ENCODE measurements at places on chromosomes 5 and 9.

DNA sequence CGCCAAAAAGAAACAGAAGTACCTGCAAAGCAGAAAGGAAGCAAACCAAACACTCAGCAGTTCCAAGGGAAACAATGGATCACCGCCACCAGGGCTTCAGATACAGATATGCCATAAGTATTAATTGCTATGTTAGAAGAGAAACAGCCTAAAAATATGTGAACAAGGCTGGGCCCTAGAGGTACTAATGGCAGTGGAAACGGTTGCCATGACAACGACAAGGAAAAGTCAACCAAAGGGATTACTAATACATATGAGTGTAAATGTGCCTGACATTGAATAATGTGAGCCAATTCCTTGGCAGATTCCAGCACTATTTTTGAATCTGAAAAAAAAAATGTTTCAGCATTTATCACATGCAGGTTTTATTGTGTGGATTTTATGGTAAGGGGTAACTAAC lies 75.0 kb downstream of the CAVIN4 start:
- DNase-seq, result no peak

DNA sequence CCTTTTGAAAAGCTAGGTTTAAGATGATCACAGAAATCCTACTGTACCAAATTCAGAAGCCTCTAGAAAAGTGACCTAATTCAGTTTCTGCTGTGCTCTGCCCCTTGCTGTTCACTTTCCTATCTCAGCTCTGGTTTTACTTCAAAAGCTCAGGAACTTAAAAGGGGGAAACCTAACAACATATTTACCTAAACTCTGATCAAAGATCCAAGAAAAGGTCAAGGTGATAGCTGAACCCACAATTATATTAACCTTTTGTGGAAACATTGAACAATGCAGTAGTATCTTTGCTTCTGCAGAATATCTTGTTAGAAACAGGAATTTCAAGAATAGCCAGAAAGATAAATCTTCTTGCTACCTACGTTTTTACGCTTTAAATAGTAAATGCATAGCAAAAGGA lies 568.5 kb downstream of the PDE4D start:
- no peak for DNase-seq

GRCh38 chr5:7419846-7420245 lies 23.9 kb downstream of the ADCY2 start:
- DNase-seq, result no peak

- DNase-seq, result no peak
Measured at GRCh38 chr5:125148706-125149105, 402.3 kb upstream of the ZNF608 start.

GRCh38 chr9:120645760-120646159 lies 65.8 kb upstream of the CDK5RAP2 start:
- DNase-seq, result no peak

DNA sequence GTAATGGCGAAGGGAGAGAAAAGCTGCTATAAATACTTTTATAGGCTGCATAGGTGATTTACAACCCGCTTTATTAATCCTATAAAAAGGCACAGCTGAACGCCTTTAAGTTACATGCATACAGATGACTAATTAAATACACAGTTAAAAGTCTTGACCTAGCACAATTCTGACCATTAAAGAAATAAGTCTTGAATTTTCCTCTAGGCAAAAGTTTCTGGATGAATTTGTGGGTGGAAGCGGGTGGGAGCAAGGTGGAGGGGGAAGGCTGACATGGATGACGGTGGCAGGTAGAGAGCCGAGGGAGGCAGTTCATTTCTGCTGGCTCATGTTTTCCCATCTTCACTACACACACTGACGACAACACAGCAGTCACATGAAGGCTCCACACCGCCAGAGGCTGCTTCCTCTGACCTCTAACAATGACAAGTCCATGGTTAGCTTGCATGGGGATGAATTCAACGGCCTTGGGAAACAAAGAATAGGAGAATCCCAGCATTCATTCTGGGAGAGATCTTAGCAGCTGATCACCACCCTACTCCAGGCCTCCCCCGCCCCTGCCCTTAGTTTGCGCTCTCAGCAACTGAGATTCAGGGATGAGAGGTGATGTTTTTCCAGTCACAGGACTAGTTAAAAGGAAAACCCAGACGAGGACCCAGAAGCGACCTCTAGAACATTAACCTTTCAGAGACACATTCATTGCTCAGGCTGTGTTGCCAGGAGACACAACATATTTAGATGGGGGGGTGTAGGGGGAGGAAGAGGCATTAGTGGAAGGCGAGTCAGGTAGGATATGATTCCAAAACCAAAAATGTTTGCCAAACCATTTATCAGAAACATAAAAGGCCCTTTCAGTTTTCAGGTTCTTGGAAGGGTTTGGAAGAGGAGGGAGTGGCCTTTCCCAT lies 329.3 kb downstream of the PIK3R1 start:
- no peak for DNase-seq

DNA sequence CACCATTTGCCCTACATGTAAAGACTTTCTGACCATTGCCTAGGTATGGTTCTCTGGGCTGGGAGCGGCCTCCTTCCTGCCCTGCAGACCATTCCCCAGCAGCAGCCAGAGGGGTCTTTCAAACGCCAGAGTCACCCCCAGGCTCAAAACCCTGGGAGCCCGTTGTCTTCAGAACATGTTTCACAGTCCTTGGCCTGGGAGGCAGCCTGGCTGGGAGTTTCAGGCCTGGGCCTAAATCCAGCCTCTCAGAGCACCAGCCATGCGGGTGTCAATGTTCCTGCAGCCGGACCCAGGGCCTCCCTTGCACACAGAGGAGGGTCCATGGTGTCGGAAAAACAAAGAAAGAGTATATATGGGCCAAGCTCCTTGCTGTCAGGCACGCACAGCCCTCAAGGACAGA lies 145.2 kb upstream of the FOXD4L5 start:
- no peak for DNase-seq

DNA sequence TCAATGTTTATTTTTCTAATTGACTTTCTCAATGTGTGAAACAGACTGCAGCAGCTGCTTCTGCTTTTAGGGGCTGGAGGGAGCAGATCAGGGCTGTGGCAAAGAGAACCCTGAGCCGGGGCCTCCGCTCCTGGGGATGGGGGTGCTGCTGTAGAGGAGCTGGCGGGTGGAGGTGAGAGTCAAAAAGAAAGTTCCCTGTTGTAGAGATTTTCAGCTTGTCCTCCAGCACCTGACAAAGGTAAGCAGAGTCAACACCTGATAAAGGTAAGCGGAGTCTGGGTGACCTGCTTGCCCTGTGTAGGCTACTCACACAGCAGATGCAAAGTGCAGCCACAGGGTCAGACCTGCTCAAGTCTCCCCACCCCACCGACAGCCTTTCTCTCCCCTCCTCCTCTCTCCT lies 252.4 kb upstream of the IRX1 start:
- no peak for DNase-seq

DNA sequence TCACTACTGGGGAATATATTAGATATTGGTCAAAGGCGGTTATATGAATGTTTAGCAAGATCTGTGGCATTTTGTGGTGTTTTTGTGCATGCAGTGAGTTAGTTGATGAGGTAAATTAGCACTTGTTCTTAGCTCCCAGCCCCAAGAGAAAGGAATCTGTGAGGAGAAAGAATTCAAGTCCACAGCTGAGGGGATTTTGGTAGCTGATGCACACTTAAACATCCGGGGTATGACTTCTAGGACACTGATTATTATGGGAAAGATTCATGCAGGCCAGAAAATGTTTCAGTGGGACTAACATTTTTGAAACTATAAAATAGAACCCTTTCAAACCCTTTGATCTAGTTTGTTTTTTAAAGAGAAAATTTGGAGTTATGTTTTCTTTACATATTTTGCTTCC lies 118.2 kb upstream of the RPS23 start:
- DNase-seq, result no peak

GRCh38 chr5:14727928-14728458 lies 63.5 kb downstream of the OTULIN start:
- DNase-seq, result no peak

DNA sequence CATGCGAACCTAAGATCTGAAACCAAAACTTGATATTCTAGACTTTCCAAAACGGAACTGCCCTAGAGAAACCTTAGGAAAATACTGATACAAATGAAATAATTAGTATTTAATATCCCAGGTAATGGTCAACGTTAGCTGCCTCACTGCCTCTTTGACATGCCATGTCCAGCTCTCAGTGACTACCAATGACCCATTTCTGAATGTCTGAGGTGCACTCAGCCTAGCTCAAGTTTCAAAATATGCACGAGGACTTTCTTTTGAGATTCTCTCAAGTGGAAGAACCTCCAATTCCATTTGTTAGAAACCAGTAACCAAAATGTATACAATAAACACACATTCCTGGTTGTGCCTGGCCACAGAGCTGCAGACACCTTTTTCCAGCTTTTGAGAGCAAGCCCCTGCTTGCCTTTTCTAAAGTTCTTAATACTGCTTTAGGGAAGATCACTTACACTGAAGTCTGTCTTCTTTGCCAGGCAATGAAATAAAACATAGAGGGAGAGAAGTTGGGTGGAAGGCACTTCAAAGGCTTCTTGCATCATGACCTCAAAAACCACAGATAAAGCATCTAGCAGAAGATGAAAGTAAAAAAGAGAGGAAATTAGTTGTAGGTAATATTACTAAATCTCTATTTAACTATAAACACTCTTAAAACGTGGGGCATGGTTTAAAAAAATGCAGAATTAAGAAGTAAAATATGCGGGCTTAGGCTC lies 87.9 kb downstream of the MRPS27 start:
- no peak for DNase-seq

DNA sequence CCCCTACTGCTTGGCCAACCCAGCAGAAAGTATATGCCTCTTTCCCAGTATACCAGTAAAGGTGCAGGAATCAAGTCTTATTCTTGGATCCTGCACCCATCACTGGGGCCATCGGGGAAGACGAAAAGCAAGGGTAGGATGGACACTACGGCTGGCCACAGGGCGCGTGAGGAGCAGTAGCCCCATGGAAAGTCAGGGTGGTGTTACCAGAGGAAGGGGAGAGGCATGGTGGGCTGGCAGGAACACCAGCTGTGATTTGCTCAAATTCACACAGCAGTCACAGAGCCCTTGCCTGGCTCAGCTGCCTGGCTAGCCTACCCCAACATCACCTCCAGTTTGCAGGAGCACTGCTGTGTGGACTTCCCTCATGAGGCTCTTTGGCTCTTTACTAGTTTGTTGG lies 34.5 kb upstream of the SAP30L start:
- DNase-seq, result no peak

DNA sequence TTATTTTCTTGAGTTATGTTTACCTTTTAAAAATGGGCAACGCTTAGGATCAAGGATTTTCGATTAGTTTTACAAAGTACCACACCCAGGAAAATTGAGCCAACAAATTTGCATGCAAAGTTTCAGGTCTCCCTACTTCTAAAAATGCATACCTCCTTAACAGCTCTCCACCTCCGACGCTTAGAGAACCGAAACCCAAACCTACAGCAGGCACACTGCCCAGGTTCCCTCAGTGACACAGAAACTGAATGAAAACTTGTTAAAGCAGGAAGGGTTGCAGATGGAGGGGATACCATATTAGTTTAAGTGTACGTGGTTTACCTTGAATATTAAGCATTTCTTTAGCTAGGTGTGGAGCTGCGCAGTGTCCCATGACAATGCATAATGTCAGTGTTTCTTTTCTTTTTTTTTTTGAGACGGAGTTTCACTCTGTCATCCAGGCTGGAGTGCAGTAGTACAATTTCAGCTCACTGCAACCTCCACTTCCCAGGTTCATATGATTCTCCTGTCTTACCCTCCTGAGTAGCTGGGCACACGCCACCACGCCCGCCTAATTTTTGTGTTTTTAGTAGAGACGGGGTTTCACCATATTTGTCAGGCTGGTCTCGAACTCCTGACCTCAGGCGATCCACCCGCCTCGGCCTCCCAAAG lies 1.6 kb upstream of the SUB1 start:
- no peak for DNase-seq

DNA sequence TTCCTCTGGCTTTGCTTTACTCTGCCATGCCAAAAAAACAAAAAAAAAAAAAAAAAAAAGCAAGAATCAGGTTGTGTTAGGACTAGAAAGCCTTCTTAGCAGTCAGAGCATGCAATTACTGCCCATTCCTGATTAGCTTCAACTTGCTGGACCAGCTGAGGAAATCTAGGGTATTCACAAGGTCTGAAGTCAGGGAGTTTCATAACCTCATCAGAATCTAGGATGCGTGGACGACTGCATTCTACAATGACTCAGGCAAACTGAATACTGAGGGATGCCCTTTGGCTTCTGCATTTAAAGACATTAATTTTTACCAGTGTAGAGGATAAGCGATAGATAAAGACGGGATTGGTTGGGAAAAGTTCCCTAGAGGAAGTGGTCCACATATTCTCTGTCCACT lies 39.2 kb upstream of the SHOC1 start:
- no peak for DNase-seq

DNA sequence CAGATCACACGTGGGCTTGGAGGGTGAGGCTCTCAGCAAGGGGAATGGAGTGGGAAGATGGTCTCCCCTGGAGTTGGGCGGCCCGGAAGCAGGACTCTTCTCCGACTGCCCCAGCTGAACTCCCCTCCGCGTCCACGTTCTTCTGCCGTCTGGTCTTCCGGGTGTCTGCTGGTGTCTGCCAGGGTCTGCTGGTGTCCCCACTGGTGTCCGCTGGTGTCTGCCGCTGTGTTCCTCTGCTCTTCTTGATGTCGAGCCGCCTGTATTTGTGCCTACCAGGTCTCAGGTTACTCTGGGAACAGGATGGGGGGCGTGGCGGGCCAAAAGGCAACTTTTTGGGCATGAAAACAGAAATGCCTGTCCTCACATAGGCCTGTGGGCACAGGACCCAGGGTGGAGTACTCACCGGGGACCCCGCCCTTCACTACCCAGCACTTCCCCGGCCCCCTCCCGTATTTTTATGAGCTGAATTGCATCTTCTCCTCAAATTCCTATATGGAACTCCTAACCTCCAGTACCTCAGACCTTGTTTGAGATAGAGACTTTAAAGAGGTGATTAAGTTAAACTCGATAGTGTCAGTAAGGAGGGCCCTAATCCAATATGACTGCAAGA lies 675.4 kb downstream of the SEMA5A start:
- no peak for DNase-seq

GRCh38 chr5:147403651-147404640 lies 105.9 kb downstream of the DPYSL3 start:
- no peak for DNase-seq

GRCh38 chr5:90890180-90890579 lies 331.6 kb downstream of the ADGRV1 start:
- DNase-seq, result no peak

- no peak for DNase-seq
Measured at GRCh38 chr9:38333047-38333446, 59.5 kb upstream of the ALDH1B1 start.

GRCh38 chr9:78778861-78779374 lies 482.0 kb downstream of the PSAT1 start:
- DNase-seq, result no peak

- DNase-seq, result no peak
Measured at GRCh38 chr9:3434594-3434993, 91.2 kb downstream of the RFX3 start.

DNA sequence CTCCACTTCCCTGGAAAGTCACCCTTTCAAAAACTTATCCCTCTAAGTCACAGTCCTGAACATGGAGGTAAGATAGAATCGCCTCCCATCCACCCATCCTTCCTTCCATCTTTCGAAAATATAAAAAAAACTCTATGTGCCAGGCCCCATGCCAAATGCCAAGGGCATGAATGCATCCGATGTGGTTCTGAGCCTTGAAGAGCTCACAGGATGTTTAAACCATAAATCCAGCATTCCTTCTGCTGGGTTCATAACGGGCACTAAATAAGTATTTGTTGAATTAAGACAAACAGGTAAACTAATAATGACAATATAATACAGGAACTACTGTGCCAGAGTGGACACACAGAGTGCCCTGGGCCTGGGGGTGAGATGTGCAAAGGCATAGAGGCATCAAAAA lies 147.3 kb downstream of the TTLL11 start:
- DNase-seq, result no peak

GRCh38 chr9:125904155-125904851 lies 157.1 kb downstream of the PBX3 start:
- no peak for DNase-seq

GRCh38 chr5:89445106-89445745 lies 562.2 kb upstream of the MEF2C start:
- DNase-seq, result no peak

Data from NCI-H1436 treated with DMSO at 0.1 percent for 48 hours (cell line).